NCI-H1092 (cell line): ENCODE measurements at places on chromosomes 7 and 10.

DNA sequence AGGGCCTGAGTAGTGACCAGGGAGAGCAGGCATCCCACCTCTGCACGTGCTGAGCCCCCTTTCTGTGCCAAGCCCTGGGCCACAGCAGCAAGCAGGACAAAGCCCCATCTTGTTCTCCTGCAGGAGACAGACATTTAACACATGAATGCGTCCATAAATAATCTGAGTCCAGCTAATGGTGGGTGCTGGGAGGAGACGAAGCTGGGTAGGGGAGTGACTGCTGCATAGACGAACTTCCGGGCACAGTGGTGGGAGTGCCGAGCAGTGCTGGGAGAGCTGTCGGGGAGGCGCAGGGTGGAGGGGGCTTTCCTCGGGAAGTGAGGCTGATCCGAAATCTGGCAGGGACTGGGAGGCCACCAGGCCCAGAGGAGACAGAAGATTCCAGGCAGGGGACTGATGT lies 35.2 kb upstream of the SLC29A3 start:
- no peak for DNase-seq

- no peak for DNase-seq
Observed at GRCh38 chr7:138125119-138125518, 48.9 kb downstream of the AKR1D1 start.

GRCh38 chr10:93080350-93081046 lies 6.8 kb downstream of the CYP26A1 start:
- no peak for DNase-seq

GRCh38 chr7:90605055-90605454 lies 8.9 kb downstream of the CDK14 start:
- peak; percentile 90 for DNase-seq

GRCh38 chr7:84546403-84546802 lies 351.8 kb upstream of the SEMA3A start:
- DNase-seq, result no peak

DNA sequence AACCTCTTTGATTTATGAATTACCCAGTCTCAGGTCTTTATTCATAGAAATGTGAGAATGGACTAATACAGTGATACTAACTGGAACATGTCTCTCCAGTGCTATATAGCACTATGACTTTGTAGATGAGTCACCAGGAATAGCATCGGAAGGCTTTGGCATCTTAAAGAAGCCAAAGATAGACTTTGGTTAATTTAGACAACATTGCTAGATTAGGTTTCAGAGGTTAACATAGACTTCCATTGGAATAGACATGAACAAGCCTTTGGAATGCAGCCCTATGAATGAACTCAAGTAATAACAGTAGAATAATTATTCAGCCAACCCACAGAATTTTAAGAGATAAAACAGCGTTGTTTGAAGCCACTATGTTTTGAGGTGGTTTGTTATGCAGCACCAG lies 169.2 kb downstream of the HGF start:
- DNase-seq, result no peak

- DNase-seq, result no peak
Observed at GRCh38 chr7:91814189-91814588, 66.3 kb downstream of the MTERF1 start.

DNA sequence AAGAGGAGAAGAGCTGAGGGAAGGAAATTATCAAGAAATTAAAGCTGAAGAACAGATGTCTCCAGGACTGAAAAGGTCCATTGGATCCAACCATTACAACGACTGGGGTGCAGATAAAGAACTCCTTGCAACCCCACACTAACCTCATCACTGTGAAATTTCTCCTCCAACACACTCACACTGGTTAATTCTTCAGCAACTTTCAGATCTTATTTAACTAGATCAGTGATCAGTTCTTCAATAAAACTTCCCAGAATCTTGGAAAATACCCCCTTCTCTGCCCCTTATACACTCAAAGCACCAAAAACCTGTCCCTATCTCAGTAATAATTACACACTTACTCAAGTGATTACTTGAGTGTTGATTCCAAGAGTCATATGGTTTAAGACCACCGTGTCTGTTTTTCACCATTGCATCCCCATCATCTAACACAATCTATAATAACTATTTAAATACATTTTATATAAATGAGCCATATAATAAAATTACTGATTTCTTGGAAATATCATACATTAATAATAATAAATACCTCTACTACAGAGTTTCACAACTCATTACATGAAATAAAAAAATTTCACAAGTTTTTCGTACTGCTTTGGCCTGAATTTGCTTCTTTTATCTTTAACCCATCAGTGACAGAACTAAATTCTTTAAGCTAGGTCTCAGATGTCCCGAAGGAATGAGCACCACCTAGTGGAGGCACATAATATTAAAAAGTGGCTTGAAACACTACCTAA lies 123.7 kb downstream of the MPP7 start:
- DNase-seq, result peak; percentile 27

DNA sequence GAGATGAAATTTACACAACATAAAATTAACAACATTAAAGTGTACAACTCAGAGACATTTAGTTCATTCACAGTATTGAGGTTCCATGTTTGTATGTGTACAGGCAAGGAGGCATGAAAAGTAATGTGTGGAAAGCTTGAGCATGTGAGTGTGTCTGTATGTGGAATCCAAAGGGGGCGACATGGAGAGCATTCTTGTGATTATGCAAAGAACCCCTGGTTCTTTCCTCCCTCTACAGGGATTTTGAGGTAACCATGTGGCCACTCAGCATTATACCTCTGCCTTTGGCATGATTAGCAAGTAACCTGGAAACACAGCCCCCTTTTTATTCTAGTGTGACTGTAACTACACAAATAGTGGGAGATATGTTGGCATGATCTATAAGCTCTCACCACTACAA lies 21.0 kb downstream of the OR2F1 start:
- no peak for DNase-seq

DNA sequence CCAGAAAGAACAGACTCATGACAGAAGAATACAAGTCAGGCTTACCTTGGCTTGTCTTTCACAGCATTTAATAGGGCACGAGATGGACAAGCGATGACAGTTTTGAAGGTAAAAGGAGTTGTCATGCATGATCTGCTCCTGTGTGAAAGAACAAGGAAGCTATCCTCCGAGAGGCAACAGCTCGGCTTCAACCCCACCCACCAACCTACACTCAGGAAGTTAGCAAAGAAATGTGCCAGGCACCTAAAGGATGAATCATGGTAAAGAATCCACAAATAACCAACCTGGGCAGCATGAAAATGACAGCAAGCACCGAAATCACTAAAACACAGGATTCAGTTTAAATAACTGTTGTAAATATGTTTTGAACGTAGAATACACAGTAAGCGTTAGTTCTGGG lies 700.2 kb downstream of the TYW1 start:
- no peak for DNase-seq

DNA sequence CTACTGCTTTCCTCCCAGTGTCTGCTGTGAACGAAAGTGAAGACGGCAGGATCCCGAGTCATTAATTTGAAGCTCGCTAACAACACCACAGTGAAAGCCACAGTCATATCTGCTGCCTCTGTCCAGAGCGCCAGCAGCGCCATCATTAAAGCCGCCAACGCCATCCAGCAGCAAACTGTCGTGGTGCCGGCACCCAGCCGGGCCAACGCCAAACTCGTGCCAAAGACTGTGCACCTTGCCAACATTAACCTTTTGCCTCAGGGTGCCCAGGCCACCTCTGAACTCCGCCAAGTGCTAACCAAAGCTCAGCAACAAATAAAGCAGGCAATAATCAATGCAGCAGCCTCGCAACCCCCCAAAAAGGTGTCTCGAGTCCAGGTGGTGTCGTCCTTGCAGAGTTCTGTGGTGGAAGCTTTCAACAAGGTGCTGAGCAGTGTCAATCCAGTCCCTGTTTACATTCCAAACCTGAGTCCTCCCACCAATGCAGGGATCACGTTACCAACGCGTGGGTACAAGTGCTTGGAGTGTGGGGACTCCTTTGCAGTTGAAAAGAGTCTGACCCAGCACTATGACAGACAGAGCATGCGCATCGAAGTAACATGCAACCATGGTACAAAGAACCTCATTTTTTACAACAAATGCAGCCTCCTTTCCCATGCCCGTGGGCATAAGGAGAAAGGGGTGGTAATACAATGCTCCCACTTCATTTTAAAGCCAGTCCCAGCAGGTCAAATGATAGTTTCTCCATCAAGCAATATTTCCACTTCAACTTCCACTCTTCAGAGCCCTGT lies 94.8 kb upstream of the KCNMA1 start:
- no peak for DNase-seq

DNA sequence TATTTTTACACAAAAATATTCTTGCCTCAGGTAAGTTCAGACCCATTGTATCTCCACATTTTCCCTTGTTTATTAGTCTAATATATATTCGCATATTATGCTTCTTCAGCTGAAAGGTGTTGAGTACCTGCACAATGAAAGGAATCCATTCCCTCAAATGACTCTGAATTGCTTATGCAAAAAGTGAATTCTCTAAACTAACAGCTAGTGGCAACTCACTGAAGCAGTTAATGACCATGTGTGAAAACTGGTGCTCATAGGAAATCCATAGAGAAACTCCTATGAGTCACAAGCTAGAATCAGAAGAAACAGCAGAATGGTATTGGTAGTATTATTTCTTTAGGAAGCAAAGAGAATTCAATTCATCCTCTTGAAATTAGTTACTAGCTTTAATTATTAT lies 33.5 kb upstream of the RNF148 start:
- no peak for DNase-seq

- DNase-seq, result no peak
Observed at GRCh38 chr7:13743226-13743625, 246.2 kb downstream of the ETV1 start.

DNA sequence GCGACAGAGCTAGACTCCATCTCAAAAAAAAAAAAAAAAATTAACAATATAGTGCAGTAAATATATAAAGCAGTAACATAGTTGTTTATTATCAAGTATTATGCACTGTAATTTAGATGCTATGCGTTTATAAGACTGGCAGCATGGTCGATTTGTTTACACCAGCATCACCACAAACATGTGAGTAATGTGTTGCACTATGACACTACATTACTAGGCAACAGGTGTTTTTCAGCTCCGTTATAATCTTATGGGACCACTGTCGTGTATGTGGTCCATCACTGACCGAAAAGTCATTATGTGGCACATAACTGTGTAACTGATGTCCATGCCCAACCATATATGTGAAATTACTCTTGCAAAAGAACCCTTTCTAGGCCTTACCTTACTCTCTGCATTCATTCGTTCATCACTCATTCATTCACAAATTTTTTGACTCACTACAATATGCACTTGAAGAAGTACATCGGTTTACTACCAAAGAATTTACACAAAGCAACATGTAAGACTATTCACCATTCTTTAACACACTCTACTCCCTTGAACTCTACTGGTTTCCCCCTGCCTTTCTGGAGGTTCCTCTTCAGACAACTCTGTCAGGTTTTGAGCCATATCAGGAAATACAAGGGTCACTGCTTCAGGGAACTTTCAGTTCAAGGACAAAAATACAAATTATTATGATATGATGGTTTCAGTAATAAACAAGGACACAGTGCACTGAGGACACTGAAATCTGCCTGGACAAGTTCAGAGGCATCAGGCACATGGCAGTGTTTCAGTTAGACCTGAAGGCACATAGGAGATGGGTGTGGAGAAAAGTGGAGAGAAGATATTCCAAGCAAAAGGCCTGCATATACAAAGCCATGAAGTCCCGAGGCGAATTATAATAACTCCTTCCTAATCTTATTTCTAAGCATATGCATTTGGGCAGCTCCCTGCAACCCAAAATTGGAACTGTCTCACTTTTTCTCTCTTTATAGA lies 17.4 kb downstream of the ITGB1 start:
- no peak for DNase-seq

DNA sequence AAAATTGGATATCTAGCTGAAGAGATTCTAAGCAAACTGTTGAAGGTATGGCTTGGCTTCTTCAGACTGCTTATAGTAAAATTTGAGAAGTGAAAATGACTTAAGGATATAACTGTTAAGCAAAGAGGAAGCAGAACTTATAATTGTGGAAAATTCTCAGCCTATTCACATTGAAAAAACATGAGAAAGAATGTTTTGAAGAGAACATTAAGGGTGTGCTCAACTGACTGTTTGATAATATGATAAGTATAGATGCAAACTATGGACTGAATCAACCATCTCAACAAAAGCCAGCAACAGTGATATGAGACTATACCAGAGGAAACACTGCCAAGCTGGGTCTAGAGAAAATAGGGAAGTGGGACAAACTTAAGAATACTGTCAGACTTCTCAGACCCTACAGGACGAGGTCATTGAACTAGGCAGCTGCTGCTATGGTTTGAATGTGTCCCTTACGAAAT lies 133.1 kb upstream of the PPP1R3A start:
- DNase-seq, result no peak

GRCh38 chr7:115273139-115273772 lies 351.4 kb downstream of the MDFIC start:
- no peak for DNase-seq

DNA sequence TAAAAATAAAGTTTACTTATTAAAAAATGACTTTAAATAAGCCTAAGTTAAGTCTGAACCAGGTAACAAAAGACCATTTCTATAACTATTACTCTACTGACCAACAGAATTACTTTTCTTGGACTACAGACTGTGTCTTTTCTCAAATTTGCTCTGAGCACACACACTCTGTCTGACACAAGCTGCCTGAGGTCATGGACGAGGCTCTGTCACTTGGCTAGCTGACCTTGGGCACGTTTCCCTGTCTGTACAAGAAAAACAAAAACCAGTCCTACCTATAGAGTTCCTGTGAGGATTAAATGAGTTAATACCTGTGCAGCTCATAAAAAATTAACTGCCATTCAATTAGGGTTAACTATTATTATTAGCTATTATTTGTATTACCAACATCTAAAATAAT lies 22.9 kb downstream of the ATE1 start:
- no peak for DNase-seq

DNA sequence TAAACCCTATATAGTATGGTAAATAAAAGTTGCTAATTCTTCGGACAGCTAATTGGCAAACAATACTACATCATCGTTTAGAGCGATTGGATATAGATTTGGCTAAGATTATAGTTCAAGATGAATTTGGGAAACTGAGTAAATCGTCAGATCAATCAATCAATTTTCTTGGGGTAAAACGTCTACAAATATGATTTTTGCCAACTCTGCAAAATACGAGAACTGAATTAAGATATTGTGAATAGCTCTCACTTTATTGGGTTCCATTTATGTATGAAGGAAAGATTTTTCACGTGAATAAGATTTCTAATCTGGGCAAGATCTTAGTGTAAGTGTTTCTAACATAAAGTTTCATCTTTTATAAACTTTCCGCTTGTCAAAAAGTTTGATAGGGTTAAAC lies 132.9 kb upstream of the AGR3 start:
- no peak for DNase-seq
